ENCODE measurements at places on chromosomes 12 and 14.

GRCh38 chr14:75449696-75450095 lies 21.9 kb downstream of the JDP2 start:
- DNase-seq = no peak

- no peak for DNase-seq
Observed at GRCh38 chr12:99389751-99390150, 257.8 kb upstream of the GARIN6 start.

GRCh38 chr14:69055999-69056788 lies 77.1 kb upstream of the ACTN1 start:
- DNase-seq = no peak

DNA sequence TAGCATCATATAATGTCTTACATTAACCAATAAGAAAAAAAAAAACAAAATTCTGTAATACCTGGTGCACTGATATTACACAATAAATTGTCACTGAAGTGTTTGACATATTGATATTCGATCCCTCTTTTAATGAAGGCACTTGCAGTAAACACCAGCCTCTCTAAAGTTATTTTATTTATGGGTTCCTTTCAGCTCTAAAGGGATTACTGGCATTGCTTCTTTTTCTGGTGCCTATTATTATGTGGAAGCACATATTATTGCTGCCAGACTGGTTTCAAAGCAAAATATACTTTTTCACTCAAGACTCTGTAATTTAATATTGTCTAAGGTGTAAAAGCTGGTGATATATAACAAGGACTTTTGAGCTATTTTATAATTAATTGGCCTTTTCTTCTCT lies 1090.5 kb downstream of the TRHDE start:
- no peak for DNase-seq

- no peak for DNase-seq
Observed at GRCh38 chr12:89185889-89186288, 166.4 kb downstream of the DUSP6 start.

DNA sequence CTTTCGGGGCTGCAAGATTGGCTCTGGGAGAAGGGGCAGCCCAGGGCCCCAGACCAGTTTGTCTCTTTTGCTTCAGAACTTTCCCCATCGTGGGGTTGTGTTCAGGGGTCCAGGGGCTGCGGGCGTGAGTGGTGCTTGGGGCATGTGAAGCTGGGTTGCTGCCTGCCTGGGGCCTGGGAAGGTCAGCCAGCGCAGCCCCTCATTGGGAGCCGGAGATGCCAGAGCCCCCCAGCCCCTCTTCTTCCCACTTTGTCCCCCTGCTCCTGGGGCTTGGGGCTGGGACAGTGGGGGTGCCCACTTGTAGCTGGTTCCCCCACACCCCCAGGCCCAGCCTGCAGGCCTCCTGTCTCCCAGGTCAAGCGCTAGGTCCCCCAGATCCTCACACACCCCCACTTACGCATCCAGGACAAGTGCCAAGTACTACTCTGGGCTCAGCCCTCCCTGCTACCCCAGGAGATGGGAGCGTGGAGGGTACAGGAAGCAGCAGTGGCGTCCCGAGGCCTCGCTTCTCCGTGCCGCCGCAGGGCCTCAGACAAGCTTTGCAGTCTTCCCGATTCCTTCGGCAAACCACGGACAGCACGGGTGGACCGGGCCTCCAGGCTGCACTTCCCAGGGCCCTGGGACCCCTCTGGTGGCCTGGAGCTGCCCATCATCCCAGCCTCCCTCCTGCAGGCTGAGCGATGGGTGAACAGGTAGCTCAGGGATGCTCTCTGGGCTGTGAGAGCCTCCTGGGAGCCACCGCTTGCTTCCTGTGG lies 41.5 kb downstream of the PACS2 start:
- DNase-seq = no peak

DNA sequence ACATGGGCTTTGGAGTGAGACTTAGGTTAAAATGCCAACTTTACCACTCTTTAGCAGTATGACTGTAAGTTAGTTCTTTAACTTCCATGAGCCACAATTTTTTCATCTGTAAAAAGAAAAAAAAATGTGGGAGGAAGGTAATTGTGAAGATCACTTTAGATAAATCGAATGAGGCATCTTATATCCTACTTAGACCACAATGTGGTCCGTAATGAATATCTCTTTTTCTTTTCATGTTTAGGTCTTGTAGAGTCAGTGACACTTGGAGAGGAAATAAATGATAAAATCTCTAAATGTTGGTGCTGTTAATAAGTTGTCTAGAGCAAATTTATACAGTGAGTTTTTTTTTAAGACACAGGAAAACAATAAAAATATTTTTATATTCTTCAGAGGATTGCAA lies 34.3 kb downstream of the RGS6 start:
- DNase-seq = no peak

DNA sequence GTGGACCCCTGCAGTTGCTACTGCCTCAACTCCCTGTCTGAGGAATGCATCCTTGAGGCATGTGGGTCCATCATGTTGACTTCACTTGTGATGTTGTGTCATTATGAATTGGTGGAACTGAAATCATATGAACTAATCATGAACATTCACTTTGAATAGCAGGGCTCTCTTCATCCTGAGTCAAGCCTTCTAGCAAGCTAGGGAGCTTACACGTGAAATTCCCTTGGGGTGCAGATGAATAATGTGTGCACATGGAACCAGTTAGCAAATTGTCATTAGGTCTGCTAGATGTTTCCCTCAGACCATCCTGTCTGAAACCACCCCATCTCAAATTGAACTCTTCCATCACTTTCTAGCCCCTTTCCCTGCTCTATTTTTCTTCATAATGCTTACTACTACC lies 3.6 kb downstream of the COQ6 start:
- DNase-seq = no peak
